ENCODE measurements at places on chromosomes 3 and 15.

GRCh38 chr3:171829841-171830517 lies 13.2 kb upstream of the TMEM212 start:
- no peak for DNase-seq

- no peak for DNase-seq
Measured at GRCh38 chr3:191484461-191484860, 23.5 kb downstream of the PYDC2 start.

GRCh38 chr3:58120075-58120812 lies 90.5 kb downstream of the DNASE1L3 start:
- DNase-seq, result no peak

GRCh38 chr3:42946050-42946449 lies 33.1 kb upstream of the GASK1A start:
- peak; percentile 62 for DNase-seq

- DNase-seq, result peak; percentile 30
Measured at GRCh38 chr3:118938183-118938961, 96.3 kb downstream of the IGSF11 start.

- no peak for DNase-seq
Measured at GRCh38 chr3:161372321-161373260, 1.3 kb upstream of the SPTSSB start.

- DNase-seq, result no peak
Measured at GRCh38 chr3:57919987-57920386, 88.2 kb upstream of the FLNB start.

All from activated CD4-positive, alpha-beta T cell treated with anti-CD3 and anti-CD28 coated beads, Interleukin-2, amount 50 U/mL, for 16 hours (primary cell).